Stimulated activated CD8-positive, alpha-beta memory T cell treated with anti-CD3 and anti-CD28 coated beads, Interleukin-12 subunit alpha, Interleukin-12 subunit beta, amount 100 ng/mL, for 4 hours (primary cell): ENCODE measurements at places on chromosomes 6 and 20.

DNA sequence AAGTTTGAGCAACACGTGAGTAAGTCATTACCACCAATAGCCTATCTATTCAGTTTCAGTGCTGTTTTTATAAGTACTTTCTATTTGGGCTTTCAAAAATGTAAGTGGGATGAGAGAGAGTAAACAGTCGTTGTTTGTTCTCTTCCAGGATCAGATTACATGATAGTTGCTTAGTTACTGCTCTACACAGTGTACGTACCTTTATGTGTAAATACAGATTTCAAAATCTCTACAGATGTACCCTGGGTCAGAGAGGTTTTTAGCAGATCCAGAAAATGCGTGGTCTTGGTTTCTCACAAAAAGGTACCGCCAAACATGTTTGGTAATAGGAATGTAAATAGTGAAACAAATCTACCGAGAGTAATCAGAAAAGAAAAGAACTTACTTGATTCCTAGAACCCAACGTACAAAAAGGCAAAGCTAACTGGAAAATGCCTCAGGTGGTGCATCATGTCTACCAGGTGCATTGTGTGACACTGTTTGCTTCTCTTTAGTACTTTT lies 421.1 kb downstream of the BCKDHB start:
- no peak for DNase-seq

- no peak for DNase-seq
Observed at GRCh38 chr6:133262804-133263203, 21.6 kb downstream of the EYA4 start.

DNA sequence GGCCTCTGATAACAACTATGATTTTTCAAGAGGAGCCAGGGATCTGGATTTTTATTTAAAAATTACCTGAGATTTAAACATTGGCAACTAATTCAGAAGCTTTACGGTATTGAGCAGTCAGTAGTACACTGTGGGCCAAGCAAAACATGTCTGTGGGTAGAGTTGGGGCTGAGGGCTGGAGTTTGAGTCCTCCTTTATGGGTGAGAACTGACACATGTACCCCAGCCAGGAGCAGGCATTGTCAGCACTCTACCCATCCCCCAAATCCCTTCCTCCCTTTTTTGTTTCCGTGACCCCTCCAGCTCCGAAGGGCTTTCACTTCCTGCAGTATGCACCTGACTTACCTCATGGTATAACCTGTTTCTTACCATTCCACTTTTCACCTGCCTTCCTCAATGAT lies 131.4 kb downstream of the SNX5 start:
- DNase-seq: no peak

DNA sequence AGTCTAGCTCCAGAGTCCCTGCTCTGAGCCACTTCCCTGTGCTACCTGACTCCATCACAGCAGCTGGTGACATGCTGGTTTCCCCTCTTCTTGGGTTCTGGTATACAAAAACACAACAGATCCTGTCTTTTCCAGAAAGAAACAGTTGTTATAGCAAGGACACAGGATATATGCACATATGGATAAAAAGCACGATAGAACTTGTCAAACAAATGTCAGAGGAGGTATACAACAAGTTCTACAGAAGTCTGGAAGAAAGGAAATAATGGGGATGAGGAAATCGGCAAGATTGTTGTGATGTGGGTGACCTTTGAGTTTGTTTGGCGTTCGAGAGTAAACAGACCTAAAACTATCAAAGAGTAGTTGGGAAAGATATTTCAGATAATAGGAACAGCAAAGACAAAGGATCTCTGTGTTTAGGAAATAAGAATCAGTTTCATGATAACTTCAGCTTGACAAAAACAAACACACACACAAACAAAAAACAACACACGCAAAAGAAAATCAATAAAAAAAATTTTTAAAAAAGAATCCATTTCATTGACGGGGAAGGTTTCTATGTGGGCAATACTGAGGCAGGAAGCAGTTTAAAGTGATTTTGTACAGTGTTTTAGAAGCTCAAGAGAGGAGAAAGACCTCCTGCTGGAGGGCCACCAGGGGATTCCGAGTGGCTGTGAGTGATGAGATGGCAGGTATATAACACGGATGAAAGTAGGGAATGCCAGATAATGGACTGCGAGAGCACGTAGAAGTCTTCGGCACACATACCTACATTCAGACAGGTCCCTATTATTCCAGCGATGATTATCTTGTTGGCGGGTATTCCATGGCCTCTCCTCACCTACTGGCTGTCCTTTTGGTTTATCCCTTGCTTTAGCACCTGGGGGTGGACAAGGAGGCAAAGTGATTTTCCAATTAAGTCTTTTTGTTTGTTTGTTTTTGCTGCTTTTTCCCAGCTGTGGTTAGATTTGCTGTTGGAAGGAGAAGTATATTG lies 174.9 kb downstream of the HS3ST5 start:
- DNase-seq: no peak

- DNase-seq: no peak
Observed at GRCh38 chr20:61510778-61511330, 258.8 kb downstream of the CDH4 start.

- no peak for DNase-seq
Observed at GRCh38 chr6:157724138-157724820, 98.8 kb upstream of the SNX9 start.

GRCh38 chr6:136662347-136663237 lies 112.4 kb upstream of the MAP7 start:
- no peak for DNase-seq

GRCh38 chr6:4589295-4589694 lies 186.9 kb upstream of the CDYL start:
- DNase-seq: no peak

- peak; percentile 64 for DNase-seq
Observed at GRCh38 chr6:34235307-34236130, 1.2 kb upstream of the HMGA1 start.

DNA sequence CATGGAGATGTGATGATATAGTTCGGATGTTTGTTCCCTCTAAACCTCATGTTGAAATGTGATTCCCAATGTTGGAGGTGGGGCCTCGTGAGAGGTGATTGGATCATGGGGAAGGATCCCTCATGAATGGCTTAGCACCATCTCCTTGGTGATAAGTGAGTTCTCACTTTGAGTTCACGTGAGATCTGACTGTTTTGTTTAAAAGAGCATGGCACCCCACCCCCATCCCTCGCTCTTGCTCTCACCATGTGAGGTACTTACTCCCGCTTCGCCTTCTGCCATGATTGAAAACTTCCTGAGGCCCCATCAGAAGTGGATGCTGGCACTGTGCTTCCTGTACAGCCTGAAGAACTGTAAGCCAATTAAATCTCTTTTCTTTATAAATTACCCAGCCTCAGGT lies 10.9 kb downstream of the SLC32A1 start:
- no peak for DNase-seq

GRCh38 chr20:43781215-43781614 lies 54.4 kb upstream of the GTSF1L start:
- DNase-seq: no peak

DNA sequence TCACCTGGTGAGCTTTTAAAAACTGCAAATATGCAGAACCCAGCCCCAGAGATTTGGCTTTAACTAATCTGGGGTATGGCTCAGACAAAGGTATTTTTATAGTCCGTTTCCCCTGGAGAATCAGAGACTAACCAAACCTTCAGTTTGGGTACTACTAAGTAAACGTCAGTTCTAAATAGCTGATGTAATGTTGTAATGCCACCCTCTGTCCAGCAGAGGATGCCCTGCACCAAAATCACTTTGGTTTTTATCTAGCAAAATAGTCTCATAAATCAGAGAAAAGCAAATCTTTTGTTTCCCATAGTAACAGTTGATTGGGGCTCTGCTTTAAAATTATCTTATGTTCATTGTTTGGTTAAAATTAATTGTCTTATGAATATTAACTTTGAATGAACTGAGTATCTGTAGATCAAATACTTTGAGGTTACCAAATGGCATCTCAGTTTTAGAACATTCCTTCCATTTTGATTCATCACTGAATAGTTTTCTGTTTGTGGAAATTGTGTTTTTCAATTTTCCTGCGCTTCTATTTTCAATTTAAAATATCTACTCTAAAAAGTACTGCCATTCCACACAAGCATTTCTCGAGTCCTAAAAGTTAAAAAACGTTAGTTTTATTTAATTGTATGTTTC lies 278.3 kb upstream of the PLCB4 start:
- no peak for DNase-seq
